ENCODE measurements at places on chromosomes 2 and 18. TPM values are rescaled to one million over a fixed set of nuclear protein-coding genes. Genes with fewer than 3 reads are reported as not detected.

DNA sequence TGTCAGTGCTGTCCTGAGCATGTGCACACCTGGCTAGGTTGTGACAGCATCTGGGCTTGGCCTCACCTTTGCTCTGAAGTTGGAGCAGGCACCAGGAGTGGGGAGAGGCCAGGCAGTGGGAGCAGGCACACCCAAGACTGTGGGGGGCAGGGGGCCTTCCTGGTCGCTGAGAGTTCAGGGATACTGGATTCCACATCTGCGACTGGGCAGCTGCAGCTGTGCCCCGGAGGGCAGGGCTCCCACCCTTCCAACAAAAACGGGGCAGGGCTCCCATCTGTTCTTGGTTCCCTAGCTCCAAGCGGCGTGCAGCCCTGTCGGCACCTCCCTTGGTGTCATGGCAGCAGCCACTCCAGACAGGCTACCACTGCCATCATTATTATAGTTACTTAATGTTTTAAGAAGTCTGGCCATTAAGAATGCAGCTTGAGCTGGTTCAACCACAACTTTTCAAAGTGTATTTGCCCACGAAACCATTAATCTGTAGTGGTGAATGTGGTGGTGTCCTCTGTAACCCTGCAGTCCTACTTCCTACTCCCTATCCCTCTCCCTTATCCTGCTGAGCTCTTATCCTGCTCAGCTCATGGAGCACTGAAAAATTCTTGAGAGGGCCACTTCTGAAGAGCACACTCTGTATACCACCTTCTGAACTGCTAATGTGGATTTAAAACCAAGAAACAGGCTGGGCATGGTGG is 48.0 kb upstream of the RAB1A start:
- H3K27me3 ChIP-seq: peaks cover 10% of the 10 kb centered on the region
- H3K4me3 ChIP-seq: no peak overlapping the region
- H3K27ac ChIP-seq: no peak overlapping the region
- no peaks in the 10 kb centered on the region for H3K36me3 ChIP-seq
- H3K4me1 ChIP-seq: no peaks in the 10 kb centered on the region
- no peak for DNase-seq

DNA sequence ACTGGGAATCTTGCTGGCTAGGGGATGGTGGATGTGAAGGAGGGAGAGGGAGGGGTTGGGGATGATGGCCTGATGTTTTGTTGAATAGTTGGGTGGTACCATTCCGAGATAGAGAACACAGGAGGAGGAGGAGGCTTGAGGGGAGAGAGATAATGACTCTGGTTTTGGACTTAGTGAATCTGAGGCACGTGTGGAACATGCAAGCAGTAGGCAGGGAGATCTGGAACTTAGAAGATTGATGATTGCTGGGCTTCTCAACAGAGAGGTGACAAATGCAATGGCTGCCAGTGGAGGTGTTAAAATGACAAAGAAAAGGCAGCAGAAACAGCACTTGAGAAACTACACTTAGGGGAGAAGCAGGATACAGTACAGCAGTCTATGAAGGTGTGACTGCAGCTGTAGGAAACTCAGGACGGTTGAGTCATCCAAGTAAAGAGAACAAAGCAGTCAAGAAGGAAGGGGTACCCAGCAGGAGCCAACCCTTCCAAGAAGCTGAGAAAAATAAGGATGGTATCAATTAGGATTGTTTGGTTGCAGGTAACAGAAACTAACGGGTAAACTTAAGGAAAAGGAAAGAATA is 221.4 kb upstream of the FBXO11 start:
- H3K36me3 ChIP-seq: no peaks in the 10 kb centered on the region
- no peak overlapping the region for H3K27ac ChIP-seq
- H3K4me1 ChIP-seq: peaks cover 4% of the 10 kb centered on the region
- H3K4me3 ChIP-seq: no peak overlapping the region

- peaks cover 16% of the 10 kb centered on the region for H3K4me1 ChIP-seq
- no peaks in the 10 kb centered on the region for H3K36me3 ChIP-seq
- no peak for DNase-seq
- no peaks in the 10 kb centered on the region for H3K27me3 ChIP-seq
- no peak overlapping the region for H3K27ac ChIP-seq
Observed at GRCh38 chr2:12173271-12173942, 427.0 kb downstream of the LPIN1 start.

DNA sequence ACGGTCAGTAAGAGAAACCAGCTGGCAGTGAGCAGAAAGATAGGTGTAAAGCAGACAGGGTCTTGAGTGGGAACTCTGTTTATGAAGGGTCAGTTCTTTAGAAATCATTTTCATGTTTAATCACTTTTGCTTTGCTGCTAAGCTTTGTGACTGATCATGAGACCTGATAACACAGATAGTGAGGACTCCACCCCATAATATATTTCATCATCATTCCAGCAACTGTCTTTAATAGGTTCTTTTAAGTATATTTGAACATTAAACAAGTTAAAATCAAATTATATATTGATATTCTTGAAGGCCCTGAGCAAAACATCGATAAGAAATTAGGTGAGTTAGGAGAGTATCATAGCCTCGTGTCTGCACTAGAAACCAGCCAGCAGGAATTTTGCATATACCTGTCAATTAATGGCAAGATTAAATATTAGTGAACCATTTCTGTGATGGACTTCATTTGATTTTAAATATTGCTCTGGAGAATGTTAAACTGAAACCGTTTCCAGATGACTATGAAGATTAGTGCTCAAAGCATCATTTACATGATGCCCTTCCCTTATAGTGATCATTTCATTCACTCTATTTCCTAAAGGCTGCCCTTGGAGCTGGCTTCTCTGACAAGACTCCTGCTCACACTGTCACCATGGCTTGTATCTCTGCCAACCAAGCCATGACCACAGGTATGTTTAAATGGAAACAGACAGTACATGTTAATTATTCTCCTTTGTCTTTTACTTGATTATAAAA is 31.9 kb downstream of the HADHB start:
- peaks cover 5% of the 10 kb centered on the region for H3K4me1 ChIP-seq
- no peaks in the 10 kb centered on the region for H3K27me3 ChIP-seq

DNA sequence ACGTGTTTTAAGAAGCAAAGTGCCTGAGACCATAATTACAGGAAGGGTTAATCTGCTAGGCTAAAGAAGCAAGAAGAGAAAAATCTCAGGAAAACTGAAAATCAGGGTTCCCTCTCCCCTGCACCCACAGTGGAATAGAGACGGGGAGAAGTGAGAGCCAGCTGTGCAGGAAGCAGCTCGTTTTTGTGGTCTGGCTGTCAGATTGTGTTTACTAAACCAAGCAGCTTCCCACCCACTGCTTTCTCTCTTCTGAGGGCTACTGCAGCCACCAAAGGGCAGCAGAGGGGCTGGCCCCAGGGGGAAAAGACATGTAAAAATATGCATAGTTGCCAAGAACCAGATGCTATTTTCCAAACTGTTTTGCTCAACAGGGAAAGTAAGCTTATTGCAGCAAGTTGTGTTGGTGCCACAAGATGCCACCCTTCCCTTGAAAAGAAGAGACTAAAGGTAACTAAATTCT is 72.6 kb upstream of the THUMPD2 start:
- no peak overlapping the region for H3K4me3 ChIP-seq
- no peaks in the 10 kb centered on the region for H3K36me3 ChIP-seq
- H3K27ac ChIP-seq: no peak overlapping the region
- peaks cover 35% of the 10 kb centered on the region for H3K27me3 ChIP-seq
- H3K4me1 ChIP-seq: peaks cover 8% of the 10 kb centered on the region
- DNase-seq: no peak

TAF4B gene
- 9.3 TPM for total RNA-seq
